IPS-NIHi11 (cell line): ENCODE measurements at places on chromosomes 5 and 9.
A peak's percentile ranks its signal among the peaks of the same experiment; 100 is the strongest.

DNA sequence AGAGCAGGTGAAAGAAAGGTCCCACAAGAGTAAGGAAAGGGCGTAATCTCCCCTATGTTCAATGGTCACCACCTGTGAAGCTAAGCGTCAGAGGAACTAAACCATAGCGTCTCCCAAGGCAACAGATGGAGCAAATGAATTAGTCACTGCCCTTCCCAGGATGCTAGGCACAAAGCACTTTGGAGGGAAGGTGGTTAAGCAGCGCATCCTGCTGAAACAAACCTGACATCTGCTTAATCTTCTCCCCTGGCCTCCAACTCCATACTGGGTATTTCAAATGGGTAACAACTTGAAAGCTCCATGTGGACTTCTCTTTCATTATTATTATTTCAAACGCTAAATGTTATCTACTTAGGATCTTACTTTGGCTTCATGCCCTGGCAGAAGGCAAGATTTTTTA lies 227.3 kb downstream of the MLLT3 start:
- peak; percentile 4 for DNase-seq

DNA sequence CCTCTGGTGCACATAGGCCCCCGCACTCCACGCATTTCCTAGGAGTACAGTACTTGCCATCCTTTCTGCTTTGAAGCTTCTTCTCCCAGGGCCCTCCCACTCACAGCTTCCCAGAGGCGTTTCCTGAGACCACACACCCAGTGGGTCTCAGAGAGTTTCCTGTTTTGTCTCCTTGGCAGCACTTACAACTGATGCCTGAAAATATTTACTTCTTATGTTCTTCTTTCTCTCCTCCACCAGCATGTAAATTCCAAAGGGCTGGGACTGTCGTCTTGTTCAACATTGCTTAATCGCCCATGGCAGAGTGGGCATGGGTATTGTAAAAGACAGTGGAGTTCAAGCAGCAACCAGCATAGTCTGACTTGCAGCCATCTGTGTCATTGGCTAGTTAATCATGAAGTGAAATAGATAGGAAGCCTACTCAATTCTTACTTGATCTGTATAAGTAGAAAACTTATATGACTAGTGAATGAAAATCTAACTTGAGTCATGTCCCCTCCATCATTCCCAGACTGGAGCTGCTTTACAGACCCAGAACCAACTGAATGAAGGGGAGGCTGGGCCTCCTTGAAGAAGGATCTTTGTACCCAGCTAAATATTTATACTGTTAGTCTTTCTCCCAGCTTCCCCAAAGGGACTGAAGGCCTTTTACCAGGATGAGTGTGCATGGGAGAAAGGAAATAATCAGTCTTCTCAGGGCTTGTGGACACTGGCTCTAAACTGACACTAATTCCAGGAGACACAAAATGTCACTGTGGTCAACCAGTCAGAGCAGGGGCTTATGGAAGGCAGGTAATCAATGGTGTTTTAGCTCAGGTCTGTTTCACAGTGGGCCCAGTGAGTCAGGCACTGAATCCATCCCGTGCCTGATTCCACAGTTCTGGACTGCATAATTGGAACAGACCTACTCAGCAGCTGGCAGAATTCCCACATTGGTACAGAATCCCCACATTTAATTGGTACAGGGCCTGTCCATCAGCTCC lies 116.4 kb downstream of the SV2C start:
- no peak for DNase-seq

GRCh38 chr5:39992617-39993202 lies 567.9 kb upstream of the DAB2 start:
- DNase-seq, result no peak

- no peak for DNase-seq
Measured at GRCh38 chr5:25094219-25094618, 449.4 kb upstream of the CDH10 start.

DNA sequence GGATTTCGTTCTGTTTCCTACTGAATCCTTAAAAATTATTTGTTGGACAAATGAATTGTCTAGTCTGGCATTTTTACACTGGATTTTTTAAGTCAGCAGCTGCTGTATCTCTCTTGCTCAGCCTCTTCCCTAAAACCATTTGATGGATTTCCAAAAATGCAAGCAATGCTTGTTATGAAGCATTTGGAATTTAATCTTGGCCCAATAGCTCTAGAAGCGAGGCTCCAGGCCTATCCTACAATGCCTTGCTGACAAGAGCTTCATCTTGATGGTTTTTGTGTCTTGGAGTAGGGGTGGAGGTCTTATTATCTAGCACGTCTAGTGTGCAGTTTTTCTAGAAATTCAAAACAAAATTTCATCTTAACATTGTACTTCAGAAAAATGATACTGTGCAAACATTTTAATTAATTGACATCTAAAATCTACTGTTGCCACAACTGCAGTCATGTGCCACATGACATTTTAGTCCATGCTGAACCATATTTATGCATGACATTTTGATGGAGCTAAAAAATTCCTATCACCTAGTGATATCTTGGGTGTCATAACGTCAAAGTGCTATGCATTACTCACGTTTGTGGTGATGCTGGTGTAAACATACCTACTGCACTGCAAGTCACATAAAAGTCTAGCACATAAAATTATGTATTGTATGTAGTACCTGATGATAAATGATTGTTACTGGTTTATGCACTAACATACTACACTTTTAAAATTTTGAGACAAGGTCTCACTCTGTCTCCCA lies 5.9 kb upstream of the RAD23B start:
- DNase-seq, result no peak

- no peak for DNase-seq
Measured at GRCh38 chr5:7668161-7668560, 182.8 kb downstream of the CFAP90 start.

GRCh38 chr5:150781706-150782614 lies 3.4 kb downstream of the SMIM3 start:
- DNase-seq, result no peak

- DNase-seq, result no peak
Measured at GRCh38 chr9:115291841-115292240, 173.9 kb upstream of the TNC start.

- DNase-seq, result no peak
Measured at GRCh38 chr5:111280282-111280951, 56.2 kb downstream of the CAMK4 start.
